Dermis blood vessel endothelial cell (primary cell): ENCODE measurements at places on chromosomes 1 and 21.

DNA sequence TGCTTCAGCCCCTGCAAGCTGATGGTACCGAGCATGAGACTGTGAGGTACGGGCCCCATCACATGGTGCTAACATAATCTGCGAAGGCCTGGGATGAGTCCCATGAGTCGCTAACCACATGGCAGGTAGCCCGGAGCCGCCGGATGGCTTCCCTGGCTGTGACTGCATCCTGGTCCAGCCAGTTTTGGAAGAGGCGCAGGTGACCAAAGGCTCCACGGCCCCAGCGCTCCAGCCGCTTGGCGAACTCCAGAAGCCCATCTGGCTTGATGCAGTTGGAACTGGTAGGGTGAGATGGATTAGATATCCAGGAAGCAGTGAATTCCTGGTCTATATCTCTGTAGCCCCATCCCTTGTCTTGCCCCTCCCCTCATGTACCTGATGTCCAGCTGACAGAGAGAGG is 24.6 kb downstream of the LRRC41 start:
- no peak for DNase-seq

DNA sequence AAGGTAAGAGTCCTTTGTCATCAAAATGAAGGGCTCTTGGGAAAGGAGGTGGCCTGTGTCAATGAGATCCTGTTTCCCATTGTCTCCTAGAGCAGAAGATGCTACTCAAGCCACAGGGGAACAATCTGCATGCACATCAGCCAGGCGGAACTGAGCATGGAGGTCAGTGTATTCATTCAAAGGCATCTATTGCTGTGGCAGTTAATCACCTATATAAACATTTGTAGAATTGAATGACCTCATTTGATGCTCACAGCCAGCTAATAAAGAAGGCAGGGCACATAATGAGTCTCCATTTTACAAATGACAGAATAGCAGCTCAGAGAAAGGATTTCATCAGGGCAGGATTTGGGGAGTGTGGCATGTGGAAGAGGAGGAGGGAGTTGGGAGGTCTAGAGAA is 5.7 kb upstream of the FYB2 start:
- no peak for DNase-seq

GRCh38 chr21:31008355-31008754 is 29.9 kb downstream of the KRTAP19-8 start:
- DNase-seq = no peak

DNA sequence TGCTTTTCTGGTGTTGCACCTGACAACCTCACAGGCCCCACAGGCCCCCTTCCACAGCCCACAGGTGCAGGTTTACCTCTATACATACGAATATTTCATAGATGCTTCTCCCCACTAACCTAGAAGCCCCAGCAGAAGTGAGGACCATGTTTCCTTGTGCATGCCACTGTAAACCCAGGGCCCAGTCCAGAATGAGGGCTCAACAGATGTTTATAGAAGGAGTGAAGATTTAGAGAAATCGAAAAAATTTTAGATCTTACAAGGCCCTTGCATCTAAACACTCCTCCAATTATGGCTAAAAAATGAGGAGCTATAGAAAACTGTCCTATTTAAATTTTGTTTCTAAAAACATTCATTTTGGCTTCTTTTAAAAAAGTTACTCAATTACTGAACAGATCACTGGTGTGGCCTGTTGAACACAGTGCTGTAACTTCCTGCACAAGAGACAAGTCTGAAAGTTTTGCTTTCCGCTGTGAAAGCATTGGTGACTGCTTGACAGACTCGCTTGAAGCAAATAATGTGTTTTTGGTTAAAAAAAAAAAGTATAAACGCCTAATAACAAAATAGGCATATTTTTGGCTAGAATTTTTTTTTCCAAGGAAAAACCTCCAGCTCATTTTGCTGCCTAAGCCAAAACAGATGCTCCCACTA is 1.2 kb downstream of the ABCB10 start:
- DNase-seq = peak; percentile 32

- DNase-seq = no peak
Measured at GRCh38 chr1:6225651-6226050, 10.1 kb downstream of the ICMT start.

DNA sequence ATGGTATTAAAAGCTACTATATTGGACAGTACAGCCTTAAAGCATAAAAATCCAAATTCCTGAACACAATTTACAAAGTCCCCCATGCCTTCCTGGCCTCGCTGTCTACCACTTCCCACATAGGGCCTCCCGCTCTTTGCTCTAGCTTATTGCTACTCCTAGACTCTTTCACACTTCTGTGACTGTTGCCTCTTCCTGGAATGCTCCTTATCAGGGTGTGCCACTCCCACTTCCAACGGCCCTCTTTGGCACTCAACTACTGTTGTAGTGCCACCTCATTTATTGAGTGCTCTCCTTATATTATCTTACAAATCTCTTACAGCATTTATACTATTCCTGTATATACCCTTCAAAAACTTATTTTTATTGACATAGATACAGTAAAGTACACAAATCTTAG is 4.8 kb downstream of the SARS1 start:
- no peak for DNase-seq

DNA sequence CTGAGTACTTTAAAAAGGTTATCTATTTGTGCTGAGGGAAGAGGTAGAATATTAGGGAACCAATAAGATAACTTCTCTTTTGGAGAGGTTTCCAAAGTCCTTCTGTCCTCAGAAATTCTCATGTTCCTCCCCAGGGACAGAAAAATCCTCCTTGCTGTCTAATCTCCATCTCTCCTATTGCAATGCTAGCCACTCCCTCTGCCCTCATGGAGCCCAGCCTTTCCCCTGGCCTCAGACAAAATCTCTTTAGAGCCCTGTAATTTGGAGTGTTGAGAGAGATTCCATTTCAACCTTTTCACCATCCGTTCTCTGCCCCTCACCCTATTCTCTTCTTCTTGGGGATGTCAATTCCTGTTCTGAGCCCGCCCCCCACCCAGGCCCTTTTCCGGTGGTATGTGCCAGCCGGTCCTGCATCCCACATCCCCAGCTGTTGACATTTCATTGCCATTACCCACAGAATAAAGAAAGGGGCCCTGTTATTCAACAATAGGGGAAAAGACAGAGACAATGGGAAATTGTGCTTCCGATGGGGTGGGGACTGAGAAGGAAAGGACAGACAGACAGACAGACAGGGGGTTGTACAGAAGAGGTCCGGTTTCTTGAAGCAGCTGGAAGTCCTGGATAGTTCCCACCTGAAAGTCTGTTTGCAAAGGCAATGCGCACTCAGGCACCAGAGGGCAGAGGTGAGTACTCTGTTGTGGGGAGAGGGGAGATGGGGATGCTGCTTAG is at the start of gene HAPLN2:
HAPLN2 (plus strand) TSS at position 563 of the 729 bp plus-strand sequence. CDS start 4,076 bp downstream, outside the sequence.
- DNase-seq = peak; percentile 59

- no peak for DNase-seq
Measured at GRCh38 chr21:38917043-38917774, 111.5 kb downstream of the ETS2 start.

DNA sequence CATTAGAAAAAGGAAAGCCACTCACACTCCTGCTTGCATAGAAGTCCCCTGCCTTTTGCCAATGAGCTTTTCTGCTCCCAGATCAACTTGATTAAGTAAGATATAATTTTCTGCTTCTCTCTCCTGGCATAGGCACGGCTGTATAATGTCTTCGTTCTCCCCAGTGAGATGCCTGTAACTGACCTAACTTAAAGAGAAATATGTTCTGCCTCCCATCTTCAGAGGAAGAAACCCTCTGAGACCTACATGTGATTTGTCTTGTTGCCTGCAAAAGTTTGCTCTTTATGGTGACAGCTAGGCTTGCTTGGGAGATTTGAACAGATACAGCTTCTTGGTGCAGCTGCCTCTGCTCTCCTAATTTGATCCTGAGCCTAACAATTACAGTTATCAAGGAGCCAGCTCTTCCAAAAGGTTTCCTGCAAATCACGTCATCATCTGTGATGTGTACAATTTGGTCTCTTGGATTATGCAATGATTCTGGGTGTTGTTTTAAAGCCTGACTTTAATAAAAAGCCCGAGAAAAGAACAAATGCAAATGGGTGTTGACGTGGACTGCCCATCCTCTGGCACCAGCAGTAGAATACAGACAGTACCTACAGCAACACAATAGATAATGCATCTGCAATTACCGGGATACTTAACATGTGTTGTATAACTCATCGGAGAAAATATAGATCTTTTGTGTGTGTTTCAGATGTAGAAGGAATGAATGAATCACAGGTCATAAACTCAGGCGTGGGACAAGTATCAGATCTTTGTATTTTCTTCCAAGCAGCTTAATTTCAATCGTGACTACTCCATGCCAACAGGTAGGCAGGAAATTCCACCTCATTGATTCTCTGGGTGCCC is 76.2 kb upstream of the KAZN start:
- no peak for DNase-seq

DNA sequence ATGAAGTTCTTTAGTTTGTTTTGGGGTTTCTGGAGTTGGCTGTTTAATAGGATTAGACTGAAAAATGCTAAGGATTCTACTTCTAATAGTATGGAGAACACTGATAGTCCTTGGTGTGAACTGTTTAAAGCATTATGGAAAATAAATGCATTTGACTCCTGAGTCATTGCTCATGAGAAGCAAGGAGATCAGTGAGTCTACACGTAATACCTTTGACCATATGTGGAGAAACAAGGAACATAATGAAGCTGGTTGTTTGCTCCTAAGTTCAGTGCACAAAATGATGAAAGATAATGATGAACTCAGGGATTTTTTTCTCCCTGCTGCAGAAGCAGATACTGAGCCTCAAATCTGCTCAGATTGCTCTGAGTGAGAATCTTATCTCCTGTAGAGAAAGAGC is 158.9 kb upstream of the COL11A1 start:
- no peak for DNase-seq

DNA sequence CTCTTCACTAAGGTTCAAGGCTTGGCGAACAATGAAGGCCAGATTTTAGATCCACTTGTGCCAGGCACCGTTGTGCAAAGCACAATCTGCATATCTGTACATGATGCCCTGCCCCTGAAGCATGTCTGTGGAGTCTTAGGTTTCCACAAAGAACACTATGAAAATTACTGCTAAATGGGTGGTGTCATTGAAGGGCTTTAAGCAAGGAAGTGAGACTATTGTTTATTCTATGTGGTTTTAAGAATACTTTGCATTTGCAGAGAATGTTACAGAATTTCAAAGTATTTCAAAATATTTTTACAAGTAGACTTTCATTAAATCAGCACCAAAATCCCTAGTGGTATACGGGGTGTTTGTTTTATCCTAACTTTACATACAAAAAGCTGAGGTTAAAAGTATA is 8.8 kb downstream of the TSEN15 start:
- no peak for DNase-seq

GRCh38 chr1:226685196-226685820 is 53.8 kb downstream of the ITPKB start:
- no peak for DNase-seq

- DNase-seq = peak; percentile 95
Measured at GRCh38 chr1:32933742-32934322, 30.8 kb downstream of the RNF19B start.
